ENCODE measurements at places on chromosomes 11 and 22.

GRCh38 chr11:67671211-67671520 is 3.3 kb downstream of the ALDH3B2 start:
- no peak for DNase-seq

DNA sequence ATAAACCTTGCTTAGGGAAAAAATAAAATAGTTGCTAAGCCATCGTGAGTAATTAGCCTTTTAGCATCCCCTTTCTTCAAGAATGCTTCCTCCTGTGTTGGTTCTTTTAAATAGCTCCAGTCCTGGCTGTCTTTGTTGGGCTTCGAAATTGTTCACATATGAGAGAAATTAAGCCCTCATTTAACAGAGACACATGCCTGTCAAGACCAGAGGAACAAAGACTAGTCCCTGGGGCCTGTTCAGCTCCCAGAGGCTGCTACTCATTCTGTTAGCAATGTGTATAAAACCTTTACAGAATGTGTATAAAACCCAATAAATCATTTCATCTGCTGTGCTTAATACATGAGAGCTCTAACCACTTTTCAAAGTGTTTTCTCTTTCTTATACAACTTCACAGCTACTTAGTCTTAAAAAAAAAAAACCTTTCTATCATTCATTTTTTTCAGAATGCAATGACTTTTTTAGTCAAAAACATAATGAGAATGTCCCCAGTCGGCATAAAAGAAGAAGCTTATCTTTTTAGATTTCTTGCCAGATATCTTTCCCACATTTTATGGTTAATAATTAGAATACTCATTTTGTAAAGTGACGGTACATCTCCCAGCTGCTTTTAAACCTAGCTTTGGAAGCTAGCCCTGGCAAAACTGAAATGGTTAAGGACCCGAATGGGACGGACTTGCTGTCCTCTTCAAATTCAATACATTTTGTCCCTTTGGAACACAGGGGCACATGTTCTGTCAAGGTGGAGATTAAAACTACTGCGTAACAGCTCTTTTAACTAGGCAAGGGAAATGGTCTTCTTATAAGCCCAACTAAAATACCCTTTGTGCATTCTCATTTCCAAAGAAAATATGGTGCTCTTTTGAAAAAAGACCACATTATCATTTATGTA is 186.1 kb downstream of the SOX6 start:
- DNase-seq, result no peak

GRCh38 chr11:77361184-77361583 is 59.7 kb upstream of the GDPD4 start:
- DNase-seq, result no peak

GRCh38 chr11:112396076-112396475 is 135.4 kb upstream of the PLET1 start:
- DNase-seq, result no peak

- DNase-seq, result no peak
These were observed 16.4 kb upstream of the FCHSD2 start for GRCh38 chr11:73158356-73159051.

DNA sequence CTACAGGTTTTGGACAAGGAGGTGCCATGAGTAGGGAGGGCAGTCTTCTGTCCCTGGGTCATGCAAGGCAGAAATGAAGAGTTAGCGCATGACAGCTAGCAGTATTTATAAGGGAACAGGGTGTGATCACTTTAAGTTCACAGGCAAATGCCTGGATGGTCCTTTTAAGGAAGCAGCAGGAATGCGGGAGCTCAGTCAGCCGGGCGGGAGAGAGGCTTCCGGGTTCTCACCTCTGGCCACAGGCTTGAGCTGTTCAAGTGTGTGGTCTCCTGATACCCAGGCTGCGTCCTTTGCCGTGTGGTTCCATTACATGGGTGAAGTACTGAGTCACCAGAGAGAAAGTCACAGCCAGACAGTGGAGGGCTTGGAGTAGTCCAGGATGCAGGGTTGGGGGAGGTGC is 105.4 kb downstream of the BCR start:
- no peak for DNase-seq

- DNase-seq, result no peak
These were observed 22.5 kb downstream of the TP53I11 start for GRCh38 chr11:44928144-44928543.

GRCh38 chr11:84408946-84409411 is 1122.8 kb upstream of the CCDC90B start:
- no peak for DNase-seq

GRCh38 chr11:66867425-66868040 is 10.7 kb downstream of the LRFN4 start:
- no peak for DNase-seq

DNA sequence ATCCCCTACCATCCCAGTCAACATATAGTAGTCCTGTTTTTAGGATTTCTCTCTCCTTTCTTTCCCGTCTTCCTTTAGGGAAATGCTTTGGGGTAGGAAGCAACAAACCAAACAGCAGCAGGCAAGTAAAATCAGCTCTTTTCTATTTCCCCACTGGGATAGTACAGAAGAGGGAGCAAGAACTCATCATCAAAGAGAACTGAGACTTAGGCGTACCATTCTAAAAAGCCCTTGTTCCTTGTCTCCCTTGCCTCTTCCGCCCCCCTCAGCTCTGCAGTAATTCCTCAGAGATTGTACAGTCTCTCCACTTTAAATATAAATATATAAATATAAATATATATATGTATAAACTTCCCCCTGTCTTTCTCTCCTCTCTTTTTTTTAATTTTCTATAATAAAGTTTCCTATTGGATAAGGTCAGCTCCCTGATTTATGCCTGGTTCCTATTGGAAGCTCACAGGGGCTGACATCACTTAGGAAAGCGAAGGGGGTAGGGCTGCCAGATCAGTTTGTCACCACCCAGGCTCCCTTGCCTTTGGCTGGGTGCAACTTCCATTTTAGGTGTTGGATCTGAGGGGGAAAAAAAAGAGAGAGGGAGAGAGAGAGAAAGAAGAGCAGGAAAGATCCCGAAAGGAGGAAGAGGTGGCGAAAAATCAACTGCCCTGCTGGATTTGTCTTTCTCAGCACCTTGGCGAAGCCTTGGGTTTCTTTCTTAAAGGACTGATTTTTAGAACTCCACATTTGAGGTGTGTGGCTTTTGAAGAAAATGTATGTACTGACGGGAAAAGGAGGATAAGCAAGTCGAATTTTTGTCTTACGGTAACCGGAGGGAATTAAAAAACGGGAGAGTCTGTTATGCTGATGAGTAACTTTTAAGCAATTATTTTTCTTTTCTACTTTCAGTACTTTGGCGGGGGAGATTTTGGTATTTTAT is at the start of gene CTNND1:
Gene CTNND1, plus strand, starts transcription at position 502 of the 934 bp plus-strand sequence. CDS start 29,677 bp downstream, outside the sequence.
- DNase-seq, result no peak

GRCh38 chr22:32328306-32329201 is 29.1 kb upstream of the RFPL3 start:
- no peak for DNase-seq

DNA sequence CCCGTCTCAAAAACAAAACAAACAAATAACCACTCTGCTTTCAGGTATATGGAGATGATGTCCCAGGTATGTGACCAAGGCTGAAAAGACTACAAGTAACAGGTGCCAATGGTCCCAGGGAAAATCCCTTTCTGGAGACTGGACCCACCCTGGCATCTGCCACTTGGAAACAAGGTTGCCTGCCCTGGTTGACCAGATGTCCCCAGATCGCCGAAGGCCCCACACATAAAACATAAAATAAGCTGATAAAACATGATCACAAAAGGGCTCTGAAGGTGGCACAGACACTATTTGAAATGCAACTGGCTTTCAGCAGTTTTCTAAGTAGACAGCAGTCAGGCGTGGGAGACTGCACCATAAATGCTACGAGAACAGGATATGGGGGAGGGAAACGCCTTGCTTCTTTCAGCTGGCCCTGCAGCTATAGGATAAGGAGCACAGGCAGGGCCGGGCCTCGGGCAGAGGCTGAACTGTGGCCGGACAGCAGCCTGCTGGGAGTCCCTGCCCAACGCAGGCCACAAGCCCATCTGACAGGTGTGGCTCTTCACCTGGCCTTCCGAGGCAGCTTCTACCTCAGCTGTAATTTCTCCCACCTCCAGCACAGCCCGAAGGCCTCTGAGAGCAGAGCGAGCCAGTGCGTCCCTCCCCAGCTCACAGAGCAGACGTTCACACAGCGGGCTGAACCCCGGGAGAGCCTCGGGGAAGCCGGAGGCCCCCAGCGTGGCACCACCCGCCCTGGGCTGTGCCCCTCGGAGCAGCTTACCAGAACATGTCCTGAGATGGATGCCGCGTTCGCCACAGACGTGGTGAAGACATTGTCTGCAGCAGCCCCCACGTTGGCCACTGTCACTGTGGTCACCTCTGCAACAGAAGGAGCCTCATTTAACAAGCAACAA is 4.0 kb downstream of the DEAF1 start:
- no peak for DNase-seq

DNA sequence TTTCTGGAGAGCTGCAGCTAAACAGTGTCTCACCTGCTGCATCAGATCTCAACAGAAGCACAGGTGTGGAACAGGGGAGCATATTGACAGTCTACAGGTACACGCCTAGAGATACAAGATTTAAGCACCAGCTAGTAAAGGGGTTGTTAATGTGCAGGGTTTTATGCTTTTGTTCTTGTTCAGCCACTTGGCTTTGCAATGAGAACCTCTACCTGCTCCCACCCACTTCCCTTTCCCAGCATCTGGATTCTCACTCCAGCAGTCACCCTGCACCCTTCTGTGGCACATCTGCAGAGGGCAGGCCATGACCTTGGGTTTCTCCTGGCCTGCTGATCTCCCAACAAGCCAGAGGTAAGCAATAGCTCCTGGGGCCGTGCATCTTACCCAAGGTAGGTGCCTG is 446.6 kb downstream of the BUD13 start:
- DNase-seq, result no peak
